ENCODE measurements at places on chromosomes 6 and 20. TPM values are rescaled to one million over a fixed set of nuclear protein-coding genes. Genes with fewer than 3 reads are reported as not detected.

The RAET1L gene
- not detected for total RNA-seq

The RNF182 gene
- not detected for total RNA-seq

DNA sequence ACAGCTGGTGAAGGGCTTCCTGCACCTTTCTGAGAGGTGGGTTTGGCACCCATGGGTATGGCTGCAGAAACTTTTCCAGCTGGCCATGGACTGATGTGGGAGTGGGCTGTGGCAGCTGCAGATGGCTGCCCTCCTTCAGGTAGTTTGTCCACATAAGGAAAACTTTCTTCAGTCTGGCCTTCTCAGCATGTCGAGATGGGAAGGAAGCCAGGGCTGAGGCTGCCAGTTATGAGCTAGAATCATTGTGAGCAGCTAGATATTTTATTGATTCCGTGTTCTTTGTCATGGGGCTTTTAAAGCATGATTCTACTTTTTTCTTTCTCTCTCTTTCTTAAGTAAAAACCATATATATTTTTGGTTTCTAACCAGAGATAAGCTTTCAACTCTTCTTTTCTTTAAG lies 16.6 kb downstream of the NKX2-4 start:
- no peak overlapping the region for H3K4me3 ChIP-seq
- H3K27ac ChIP-seq: no peak overlapping the region
- H3K36me3 ChIP-seq: peaks cover 71% of the 10 kb centered on the region
- no peaks in the 10 kb centered on the region for H3K4me1 ChIP-seq

DNA sequence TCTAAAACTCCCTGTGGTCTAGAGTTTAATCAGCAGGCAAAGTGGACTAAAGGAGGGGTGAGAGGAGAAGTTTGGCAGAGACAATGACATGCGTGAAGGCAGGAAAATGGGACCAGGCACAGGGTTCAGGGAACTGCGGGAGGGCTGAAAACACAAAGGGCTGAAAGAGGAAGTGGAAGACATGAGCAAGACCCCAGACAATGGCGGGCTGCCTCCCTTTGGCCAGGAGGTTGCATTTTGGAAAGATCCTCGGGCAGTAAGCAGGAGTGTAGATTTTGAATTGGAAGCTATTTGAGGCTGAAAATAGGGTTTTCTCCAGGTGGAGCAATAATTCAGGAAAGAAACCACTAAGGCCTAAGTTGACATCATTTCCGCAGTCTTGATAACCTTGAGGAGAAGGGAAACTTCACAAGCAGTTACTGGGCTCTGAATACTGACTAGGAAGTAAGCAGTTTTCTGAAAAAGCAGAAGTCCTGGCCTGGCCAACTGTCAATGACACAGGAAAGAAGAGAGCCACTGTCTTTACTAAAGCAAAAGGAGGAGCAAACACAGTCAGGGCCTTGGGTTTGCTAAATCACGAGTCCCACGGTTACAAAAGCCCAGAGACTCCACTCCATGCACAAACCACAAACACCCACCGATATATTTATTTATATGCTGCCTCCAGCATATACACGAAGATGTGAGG lies 3.4 kb downstream of the LY86 start:
- H3K36me3 ChIP-seq: no peaks in the 10 kb centered on the region
- H3K4me1 ChIP-seq: peaks cover 6% of the 10 kb centered on the region
- DNase-seq: no peak
- no peaks in the 10 kb centered on the region for H3K27me3 ChIP-seq

- H3K27ac ChIP-seq: peak overlapping the region; percentile 48
- peaks cover 19% of the 10 kb centered on the region for H3K4me1 ChIP-seq
- H3K27me3 ChIP-seq: no peaks in the 10 kb centered on the region
- peak overlapping the region; percentile 7 for H3K4me3 ChIP-seq
- DNase-seq: peak; percentile 77
These were observed 20.0 kb upstream of the TRAF3IP2 start for GRCh38 chr6:111625461-111626391.

DNA sequence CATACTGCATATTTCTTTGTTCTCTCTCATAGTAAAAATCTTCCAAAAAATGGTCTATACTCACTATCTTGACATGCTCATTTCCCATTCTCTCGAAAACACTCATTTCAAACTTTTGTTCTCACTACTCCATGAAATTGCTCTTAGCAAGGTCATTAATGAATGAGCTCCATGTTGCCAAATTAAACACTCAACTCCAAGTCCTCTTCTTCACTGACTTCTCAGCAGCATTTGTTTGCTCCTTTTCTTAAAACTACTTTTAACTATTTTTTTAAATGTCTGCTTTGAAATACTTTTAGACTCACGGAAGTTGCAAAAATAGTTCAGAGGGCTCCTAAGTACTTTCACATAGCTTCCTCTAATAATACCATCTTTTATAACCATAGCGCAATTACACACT lies 274.0 kb upstream of the PREP start:
- H3K27me3 ChIP-seq: no peaks in the 10 kb centered on the region
- no peaks in the 10 kb centered on the region for H3K36me3 ChIP-seq
- H3K27ac ChIP-seq: no peak overlapping the region

GRCh38 chr6:4521070-4521469 lies 255.1 kb upstream of the CDYL start:
- H3K4me3 ChIP-seq: no peak overlapping the region
- H3K27me3 ChIP-seq: no peaks in the 10 kb centered on the region
- no peak overlapping the region for H3K27ac ChIP-seq
- no peaks in the 10 kb centered on the region for H3K36me3 ChIP-seq
